ENCODE measurements at places on chromosomes 11 and 22. TPM values are rescaled to one million over a fixed set of nuclear protein-coding genes. Genes with fewer than 3 reads are reported as not detected.

DNA sequence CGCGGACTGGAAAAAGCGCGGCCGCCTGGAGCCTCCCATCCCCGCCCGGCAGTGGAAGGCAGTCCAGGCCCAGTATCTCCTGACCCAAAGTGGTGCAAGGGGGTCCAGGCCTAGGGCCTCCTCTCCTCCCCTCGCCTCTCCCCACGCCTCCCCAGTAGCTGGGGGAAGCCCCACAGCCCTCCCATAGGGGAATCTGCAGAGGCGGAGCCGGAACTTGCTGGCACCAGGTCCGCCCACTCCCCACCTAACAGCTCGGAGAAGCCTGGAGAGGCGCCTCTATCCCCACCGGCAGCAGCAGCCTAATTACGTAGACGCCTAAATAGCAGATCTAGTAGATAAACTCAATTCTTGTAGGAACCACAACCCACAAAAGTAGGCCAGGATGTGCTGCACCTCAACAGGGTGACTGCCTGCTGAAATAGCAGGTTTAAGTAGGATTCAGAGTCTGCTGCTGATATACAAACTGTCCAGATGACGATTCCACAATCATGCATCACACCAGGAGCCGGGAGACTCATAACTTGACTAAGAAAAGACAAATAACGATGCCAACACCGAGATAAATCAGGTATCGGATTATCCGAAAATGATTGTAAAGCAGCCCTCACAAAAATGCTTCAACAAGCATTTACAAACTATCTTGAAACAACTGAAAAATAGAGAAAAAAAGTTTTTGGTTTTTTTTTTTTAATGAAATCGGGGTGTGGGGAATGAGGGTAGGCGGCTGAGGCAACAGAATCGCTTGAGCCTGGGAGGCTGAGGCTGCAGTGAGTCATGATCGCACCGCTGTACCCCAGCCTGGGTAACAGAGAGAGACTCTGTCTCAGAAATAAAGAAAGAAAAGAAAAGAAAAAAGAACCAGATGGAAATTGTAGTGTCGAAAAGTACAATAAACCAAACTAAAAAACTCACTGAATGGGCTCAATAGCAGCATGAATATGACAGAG, 11.4 kb upstream of the BRD1 start:
- DNase-seq: no peak

GRCh38 chr22:39536711-39537110, 4.2 kb upstream of the RPS19BP1 start:
- no peak for DNase-seq

Gene DNAJB7
- total RNA-seq: not detected

- DNase-seq: peak; percentile 33
Measured at GRCh38 chr11:118608360-118609227, 1.2 kb downstream of the PHLDB1 start.

Gene MS4A3
- not detected for total RNA-seq

Gene MRGPRE
- total RNA-seq: not detected

Gene OR5I1
- not detected for total RNA-seq

DNA sequence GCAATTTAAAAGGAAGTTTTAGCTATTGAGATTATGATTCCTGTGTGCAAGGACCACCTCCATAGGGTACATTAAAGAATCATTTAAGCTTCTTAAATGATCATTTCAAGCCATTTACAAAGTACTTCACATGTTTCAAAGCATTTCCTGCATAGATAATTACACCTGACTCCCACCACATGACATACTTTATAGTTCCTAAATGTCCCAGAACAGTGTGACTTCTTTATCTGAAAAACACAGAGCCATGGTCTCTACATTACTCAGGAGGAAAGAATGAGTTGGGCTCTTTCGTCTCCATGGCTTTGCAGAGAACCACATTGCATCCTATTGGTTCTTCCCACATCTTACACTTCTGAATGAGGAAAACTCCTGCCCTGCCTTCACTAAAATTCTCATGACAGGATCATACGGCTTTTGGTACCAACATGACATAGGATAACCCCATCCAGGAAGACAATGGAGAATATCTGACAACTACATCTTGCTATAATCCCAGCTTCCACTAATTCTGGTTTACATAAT, 88.6 kb downstream of the ETS1 start:
- DNase-seq: no peak

- DNase-seq: no peak
Measured at GRCh38 chr22:50717709-50718351, 20.2 kb upstream of the ACR start.

DNA sequence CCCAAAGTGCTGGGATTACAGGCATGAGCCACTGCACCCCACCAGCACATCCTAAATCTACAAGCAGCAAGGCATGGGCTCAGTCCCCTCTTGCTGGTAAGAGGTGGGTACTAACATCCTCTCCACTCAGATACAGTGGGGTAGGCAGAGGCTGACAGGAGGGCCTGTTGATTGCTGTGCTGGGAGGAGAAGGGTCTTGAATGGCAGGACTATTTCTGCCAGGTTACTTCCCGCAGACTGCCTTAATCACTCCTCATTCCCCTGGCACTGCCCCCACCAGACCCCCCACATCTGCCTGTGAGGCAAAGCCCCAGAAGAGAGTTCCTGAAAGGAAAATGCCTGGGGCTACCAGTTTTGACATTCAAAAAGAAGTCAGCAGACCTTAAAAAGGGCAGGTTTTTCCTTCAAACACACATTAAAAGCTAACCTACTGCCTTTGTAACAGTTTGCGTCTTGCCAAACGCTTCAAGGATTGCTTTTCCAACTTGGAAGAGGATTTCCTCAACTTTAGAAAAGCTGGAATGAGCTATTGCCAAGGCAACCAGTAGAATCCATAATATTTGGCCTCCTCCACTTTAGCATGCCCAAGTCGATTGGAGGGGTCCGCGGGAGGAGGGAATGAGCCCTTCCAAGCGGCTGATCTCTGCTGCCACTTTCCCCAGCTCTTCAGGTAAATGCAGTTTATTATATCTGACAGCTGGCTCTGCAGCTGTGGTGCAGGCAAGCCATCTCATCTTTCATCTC, 62.0 kb downstream of the FDX1 start:
- DNase-seq: no peak

- DNase-seq: peak; percentile 32
Measured at GRCh38 chr11:96055706-96056387, 131.9 kb upstream of the MTMR2 start.

Gene OR5T3
- not detected for total RNA-seq

Gene UBQLNL
- not detected for total RNA-seq

GRCh38 chr22:42425337-42425988, 6.7 kb downstream of the NFAM1 start:
- DNase-seq: no peak

Gene TTC28
- 6.7 TPM for total RNA-seq

All from PC-9 (cell line).